Airway epithelial cell (primary cell): ENCODE measurements at places on chromosomes 12 and 14. TPM values are rescaled to one million over a fixed set of nuclear protein-coding genes. Genes with fewer than 3 reads are reported as not detected.

The SLC5A8 gene
- total RNA-seq, result not detected in 2 replicates

The EPYC gene
- total RNA-seq, result not detected in 2 replicates

The RASSF9 gene
- 3.5 and 4.7 TPM in 2 replicates for total RNA-seq

The RNU6-7 gene
- total RNA-seq, result not detected in 2 replicates

The GARIN6 gene
- total RNA-seq, result not detected in 2 replicates

The RAPGEF3 gene
- 4.0 and 4.2 TPM in 2 replicates for total RNA-seq

The SALL2 gene
- 2.6 and 4.2 TPM in 2 replicates for total RNA-seq

The VIPAS39 gene
- 10.3 and 16.2 TPM in 2 replicates for total RNA-seq

The KLRD1 gene
- total RNA-seq, result under 0.01 TPM in 2 replicates

The INHBC gene
- 0.74 TPM in 1 of 2 replicates, not detected in the other for total RNA-seq

The PMCH gene
- not detected in 2 replicates for total RNA-seq

The SOAT2 gene
- total RNA-seq, result 0.07 TPM in 1 of 2 replicates, not detected in the other

The JPH4 gene
- total RNA-seq, result not detected in 2 replicates

The AKAP3 gene
- 0.07 TPM in 1 of 2 replicates, not detected in the other for total RNA-seq

The CIT gene
- total RNA-seq, result 12.4 and 19.7 TPM in 2 replicates

The CHFR gene
- total RNA-seq, result 22.1 and 28.4 TPM in 2 replicates

The DEPDC4 gene
- 2.0 and 3.1 TPM in 2 replicates for total RNA-seq

The PPP1R1A gene
- total RNA-seq, result not detected in 2 replicates

The HEBP1 gene
- 11.7 and 13.8 TPM in 2 replicates for total RNA-seq

The SDR9C7 gene
- total RNA-seq, result 4.5 and 5.1 TPM in 2 replicates

The KLRK1 gene
- not detected in 2 replicates for total RNA-seq

The GPX2 gene
- total RNA-seq, result 17.6 and 21.2 TPM in 2 replicates

The KRT71 gene
- not detected in 2 replicates for total RNA-seq

The CEP170B gene
- 35.4 and 42.4 TPM in 2 replicates for total RNA-seq

The BCL2L2 gene
- 15.5 and 21.9 TPM in 2 replicates for total RNA-seq

The GPR162 gene
- total RNA-seq, result 0.09 and 0.21 TPM in 2 replicates

The RTN1 gene
- total RNA-seq, result 0.98 TPM in 1 of 2 replicates, not detected in the other

The POLR3B gene
- total RNA-seq, result 11.1 and 11.6 TPM in 2 replicates

The RPAP3 gene
- total RNA-seq, result 12.7 and 15.7 TPM in 2 replicates

The CLEC4C gene
- total RNA-seq, result not detected in 2 replicates

The IFI27 gene
- 0.49 and 72.5 TPM in 2 replicates for total RNA-seq

The NANOG gene
- total RNA-seq, result under 0.01 TPM in 1 of 2 replicates, not detected in the other

The TAS2R50 gene
- 0.23 and 0.56 TPM in 2 replicates for total RNA-seq

The KCNH5 gene
- not detected in 2 replicates for total RNA-seq

The KLHL33 gene
- total RNA-seq, result not detected in 2 replicates

The OR10G2 gene
- total RNA-seq, result not detected in 2 replicates

The PNN gene
- 19.1 and 21.4 TPM in 2 replicates for total RNA-seq

The GPR132 gene
- total RNA-seq, result 0.14 TPM in 1 of 2 replicates, not detected in the other

The MYBPC1 gene
- total RNA-seq, result not detected in 2 replicates

The CCDC38 gene
- total RNA-seq, result not detected in 2 replicates

The KRT6B gene
- total RNA-seq, result 1,596 and 1,655 TPM in 2 replicates

The IFI27L2 gene
- total RNA-seq, result 154 and 235 TPM in 2 replicates

The HOXC12 gene
- not detected in 2 replicates for total RNA-seq

The NEUROD4 gene
- not detected in 2 replicates for total RNA-seq

The CIROP gene
- total RNA-seq, result not detected in 2 replicates

The GLIPR1L1 gene
- total RNA-seq, result not detected in 2 replicates
